Stimulated activated CD4-positive, alpha-beta T cell treated with anti-CD3 and anti-CD28 coated beads, Interleukin-2, amount 100 ng/mL, for 24 hours (primary cell): ENCODE measurements at places on chromosomes 11 and 22.
A peak's percentile ranks its signal among the peaks of the same experiment; 100 is the strongest.

DNA sequence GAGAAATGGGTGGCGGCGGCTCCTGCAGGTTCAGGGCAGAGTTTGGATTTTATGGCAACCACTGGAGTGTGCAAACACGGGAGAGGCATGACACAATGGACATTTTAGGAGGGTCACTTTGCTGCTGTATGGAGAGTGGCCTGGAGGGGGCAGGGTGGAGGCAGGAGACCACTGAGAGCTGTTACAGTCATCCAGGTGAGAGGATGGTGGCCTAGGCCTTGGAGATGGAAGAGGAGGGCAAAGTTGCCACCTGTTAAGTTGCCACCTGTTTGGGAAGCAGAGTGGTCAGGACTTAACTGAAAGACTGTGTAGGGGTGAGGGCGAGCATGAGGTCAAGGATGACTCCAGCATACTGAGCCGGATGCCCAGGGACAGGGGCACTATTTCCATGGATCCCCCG is 2.3 kb upstream of the RAD9A start:
- peak; percentile 60 for DNase-seq

DNA sequence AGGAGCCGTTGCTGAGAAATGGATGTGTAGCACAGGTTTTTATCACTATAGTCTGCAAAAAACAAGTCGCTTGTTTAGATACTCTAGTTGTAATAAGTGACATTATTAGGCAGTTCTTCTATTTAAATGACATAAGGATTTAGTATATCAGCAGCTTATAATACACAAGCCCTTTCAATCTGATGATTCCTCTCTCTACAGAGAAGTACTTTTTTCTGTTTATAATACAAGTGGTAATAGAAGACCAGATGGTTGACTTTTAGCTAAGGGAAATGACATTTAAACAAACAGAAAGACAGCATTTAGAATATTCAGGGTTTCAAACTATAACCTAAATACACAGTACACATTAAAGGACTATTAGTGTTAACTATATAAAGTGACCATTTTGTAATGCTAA is 60.4 kb downstream of the IMMP1L start:
- no peak for DNase-seq

DNA sequence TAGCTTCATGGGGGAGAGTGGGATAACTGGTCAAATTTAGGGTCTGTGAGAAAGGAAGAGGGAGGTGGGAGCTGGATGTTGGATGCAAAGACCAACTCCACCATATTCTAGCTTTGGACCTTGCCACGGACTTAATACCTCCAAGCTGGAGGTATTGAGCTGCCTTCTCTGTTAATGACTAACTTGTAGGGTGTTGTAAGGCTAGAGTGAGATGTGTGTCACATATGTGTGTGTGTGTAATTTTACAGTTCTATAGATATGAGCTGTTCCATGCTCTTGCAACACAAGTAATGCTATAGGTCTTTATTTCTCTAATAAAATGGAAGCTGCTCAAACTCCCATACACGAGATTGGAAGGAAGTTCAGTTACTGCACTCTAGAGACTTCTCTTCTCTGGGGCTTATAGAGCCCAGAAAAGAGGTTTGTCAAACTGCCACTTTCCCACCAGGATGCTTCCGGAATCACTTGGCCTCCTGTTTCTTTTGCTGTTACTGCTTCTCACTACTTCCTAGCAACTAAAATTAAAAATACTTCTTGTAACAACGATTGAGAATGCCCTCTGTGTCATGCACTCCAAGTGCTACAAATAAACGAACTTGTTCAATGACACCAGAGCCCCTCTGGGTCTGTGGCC is 16.0 kb upstream of the FJX1 start:
- no peak for DNase-seq

GRCh38 chr22:40610329-40610850 is 26.1 kb downstream of the MRTFA start:
- DNase-seq = no peak

DNA sequence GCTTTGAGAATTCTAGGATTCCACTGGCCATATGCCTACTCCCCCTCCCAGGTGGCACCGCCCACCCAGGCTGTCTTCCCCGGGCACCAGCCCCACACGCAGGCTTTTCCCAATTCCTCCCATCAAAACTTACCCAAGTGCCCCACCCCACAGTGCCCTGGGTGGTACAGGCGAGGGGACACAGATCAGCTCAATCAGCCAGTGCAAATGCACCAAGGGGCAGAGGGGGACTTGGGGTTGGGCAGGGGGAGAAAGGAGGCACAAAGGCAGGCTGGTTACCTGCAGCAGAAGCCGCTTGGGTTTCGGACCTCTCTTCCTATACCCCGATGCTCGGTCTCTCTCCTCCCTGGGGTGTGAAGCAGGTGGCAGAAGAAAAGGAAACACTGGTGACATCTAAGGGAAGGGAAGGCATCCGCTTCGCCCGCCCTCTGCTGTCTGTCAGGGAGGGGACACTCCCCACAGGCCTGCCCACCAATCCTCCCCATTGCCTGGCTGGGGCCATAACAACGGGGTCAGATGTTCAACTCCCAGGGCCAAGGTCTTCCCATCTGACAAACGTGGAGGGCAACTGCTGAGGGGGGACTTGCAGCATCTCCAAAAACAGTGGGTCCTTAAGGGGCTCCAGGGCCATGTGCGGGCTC is 14.0 kb downstream of the CBX7 start:
- DNase-seq = no peak

GRCh38 chr11:76803023-76803422 is 19.9 kb downstream of the TSKU start:
- DNase-seq = no peak

DNA sequence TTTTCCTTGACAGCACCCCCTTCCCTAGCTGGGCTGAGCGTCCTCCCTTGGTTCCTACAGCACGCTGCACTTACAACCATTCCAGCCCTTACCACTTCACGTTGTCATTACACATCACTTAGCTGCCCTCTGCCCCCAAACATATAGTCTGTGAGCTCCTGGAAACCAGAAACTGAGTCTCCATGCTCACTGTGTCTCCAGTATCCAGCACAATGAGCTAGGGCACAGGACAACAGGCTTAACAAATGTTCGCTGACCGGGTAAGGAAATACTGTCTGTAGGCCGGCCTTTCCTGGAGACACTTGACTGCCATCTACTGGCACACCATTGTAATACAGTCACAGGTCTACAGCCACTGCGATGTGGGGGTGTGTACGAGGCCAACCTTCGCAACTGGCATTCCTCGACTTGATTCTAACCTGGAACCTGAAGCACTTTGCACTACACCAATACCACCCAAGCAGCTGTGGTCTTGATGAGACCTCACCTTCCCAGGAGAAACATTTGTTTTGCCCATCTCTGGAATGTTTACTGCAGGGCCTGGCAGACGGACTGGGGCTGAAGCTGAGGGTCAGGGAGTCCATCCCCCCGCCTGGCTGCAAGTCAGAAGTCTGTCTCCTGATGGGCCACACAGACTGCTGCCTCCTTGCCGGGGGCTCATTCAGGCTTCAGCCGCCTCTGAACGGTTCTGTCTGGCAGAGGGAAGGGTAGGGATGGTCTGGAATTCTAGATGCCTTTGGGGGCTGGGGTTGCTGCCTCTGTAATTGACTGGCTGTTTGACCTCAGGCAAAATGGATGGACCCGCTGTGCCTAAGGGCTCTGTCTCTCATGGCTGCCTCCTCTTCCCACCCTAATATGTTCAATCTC is 72.0 kb downstream of the SYN3 start:
- DNase-seq = peak; percentile 51
